ENCODE measurements at places on chromosomes 11 and 22.

GRCh38 chr22:27065279-27065678, 407.9 kb downstream of the MIAT start:
- DNase-seq, result no peak

DNA sequence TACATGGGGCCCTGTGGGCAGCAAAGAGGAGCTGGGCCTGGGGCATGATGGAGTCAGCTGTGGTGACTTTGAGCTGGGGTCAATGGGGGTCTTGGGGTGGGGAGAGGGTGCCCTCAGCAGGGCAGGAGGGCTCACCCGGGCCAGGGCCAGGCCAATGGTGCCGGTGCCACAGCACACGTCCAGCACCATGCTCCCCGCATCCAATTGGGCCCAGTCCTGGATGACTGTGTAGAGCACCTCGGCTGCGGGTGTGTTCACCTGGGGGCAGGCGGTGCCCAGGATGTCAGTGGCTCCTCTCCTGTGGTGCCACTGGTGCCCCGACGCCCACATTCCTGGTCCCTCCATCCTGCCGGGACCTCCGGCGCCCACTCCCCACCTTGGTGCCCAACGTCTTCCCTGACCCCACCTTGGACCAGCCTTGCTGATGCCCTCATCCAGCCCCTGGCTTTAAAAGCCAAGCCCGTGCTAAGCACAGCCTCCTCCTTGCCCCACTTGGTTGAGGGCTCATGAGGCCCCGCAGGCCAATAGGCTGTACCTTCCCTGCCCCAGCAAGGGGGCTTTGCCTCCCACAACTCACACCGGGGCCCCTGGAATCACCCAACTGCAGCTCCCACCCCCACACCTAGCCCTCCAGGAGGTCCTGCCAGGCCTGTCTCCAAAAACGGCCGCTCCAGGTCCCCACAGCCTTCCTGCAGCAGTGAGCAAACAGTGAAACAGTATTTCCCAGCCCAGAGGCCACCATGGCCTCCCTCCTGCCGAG, 2.2 kb upstream of the RANBP1 start:
- DNase-seq, result no peak

GRCh38 chr11:65159012-65159411, 11.0 kb upstream of the SPDYC start:
- DNase-seq, result no peak

- no peak for DNase-seq
Measured at GRCh38 chr11:69911310-69912160, 92.3 kb upstream of the FGF3 start.

DNA sequence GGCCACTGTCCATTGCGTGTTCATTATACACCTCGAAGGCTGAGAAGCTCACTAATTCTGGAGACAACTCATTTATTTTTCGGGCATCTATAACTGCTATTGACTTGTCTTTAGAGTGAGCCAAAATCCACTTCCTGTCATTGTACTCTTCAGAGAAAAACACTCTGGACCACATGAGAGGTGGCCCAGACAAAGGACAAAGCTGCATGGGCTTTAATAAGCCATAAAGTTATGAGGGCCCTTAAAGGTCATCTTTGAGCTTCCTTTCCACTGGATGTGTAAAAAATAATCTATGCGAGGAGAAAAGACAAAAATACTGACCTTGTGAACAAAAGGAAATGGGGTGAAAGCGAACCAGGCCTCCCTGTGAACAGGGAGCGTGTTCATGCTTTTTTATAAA, 63.5 kb upstream of the ZC3H12C start:
- no peak for DNase-seq

GRCh38 chr11:68148071-68148805, 27.1 kb upstream of the CHKA start:
- no peak for DNase-seq

- DNase-seq, result no peak
Measured at GRCh38 chr11:68525930-68526329, 65.4 kb downstream of the PPP6R3 start.

GRCh38 chr22:36787204-36787988, 11.5 kb upstream of the IFT27 start:
- DNase-seq, result no peak

DNA sequence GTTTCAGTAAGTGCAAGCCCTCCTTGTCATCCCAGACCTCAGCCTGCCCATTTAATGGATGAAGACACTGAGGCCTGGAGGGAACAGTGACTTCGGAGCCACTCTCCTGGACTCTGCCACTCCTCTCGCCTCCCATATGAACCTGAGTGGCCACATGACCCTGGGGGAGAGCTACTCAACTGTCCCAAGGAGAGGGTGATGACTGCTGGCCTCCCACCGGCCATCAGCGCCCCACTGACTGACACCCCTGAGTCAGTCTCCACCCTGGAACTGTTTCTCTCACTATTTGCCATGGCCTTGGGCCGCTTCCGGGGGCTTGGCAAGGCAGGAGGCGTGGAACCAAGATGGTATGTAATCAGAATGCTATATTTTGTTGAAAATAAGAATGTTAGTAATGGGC, 17.1 kb downstream of the LRP5 start:
- DNase-seq, result no peak

GRCh38 chr11:14588681-14589080, 54.9 kb upstream of the PDE3B start:
- DNase-seq, result no peak

- peak; percentile 18 for DNase-seq
Measured at GRCh38 chr11:74929431-74930363, 19.2 kb downstream of the XRRA1 start.

Data from stimulated activated CD4-positive, alpha-beta T cell treated with anti-CD3 and anti-CD28 coated beads, Interleukin-1b, Interleukin-23, amount 100 ng/mL, for 4 hours (primary cell).